ENCODE measurements at places on chromosomes 4 and X.
A peak's percentile ranks its signal among the peaks of the same experiment; 100 is the strongest.

DNA sequence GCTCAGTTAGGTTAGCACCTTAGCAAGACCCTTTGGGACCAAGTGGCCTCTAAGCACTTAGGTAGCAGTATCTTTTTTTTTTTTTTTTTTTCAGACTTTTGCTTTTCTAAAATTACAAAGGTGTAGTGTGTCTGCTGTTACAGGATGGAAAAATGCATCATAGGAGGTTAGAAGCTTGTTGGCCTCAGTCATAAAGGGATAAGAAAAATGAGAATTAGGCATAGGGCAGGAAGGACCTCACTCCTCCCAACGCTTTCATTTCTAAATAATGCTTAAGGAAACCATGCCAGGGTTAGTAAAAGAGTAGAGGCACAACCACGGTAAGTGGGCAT lies 148.4 kb upstream of the PLAC1 start:
- DNase-seq, result no peak

DNA sequence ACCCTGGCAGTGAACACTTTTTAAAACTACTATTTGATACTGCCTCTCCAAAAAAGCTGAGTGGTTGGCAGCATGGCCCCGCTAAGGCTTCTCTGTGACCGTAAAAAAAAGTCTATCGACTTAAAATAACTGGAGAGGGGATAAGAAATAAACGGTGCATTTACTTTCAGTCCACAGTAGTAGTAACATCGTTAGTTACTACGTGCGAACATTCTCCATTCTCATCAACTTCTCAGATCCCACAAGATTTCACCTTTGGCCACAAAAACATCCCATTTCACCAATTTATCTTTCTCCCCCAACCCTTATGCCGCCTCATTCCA lies 524 bp upstream of the EXOSC9 start:
- DNase-seq, result no peak

DNA sequence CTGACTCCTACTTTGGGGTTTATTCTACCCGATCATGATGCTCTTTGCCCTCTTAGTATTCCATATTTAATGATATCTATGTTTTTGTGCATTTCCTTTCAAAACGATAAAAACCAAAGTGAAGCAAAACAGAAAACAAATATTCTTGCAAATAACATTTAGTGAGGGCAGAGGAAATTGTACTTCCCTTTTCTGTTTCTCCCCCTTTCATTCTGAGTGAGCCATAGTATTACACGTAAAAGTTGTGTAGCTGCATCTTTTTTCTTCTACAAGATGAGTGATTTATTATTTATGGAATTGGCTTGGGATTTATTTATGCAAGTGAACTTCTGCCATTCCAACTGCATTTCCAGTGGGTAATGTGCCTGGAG lies 109.9 kb downstream of the AFF2 start:
- DNase-seq, result no peak

DNA sequence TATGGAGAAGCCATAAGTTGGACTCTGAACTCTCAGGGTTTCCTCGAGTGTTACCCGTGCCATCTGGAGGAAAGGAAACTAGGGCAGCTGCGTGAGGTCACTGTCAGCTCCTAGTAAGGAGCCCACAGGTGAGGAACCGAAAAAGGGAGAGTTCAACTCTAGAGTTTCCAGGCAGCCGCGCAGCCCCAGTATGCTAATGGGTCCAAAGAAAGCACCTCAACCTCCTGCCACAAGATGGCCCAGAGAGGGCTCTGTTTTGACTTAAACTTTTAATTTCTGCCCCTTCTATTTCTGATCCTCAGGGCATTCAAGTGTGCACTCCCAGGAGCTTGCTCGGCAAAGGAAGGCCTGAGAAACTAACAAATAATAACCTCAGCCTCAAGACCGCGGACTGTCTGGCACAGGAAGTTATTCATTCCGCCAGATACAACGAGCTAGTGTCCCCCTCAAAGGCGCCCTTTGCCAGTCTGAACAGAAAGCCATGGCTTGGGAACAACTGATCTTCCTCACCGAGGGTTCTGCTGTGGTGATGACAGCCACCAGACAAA lies 13.9 kb downstream of the SCARB2 start:
- DNase-seq, result no peak

GRCh38 chrX:103607364-103608305 lies at the start of gene TCEAL3:
TSS of gene TCEAL3 (plus strand) at chrX:103607963. CDS start at chrX:103609065, 1,102 bp downstream.
- peak; percentile 28 for DNase-seq

GRCh38 chr4:149785696-149786431 lies 29.8 kb downstream of the IQCM start:
- DNase-seq, result peak; percentile 48

GRCh38 chrX:43939187-43939926 lies 33.8 kb downstream of the NDP start:
- no peak for DNase-seq

Measured in fibroblast of upper back skin (primary cell).